ENCODE measurements at places on chromosomes 2 and 18. TPM values are rescaled to one million over a fixed set of nuclear protein-coding genes. Genes with fewer than 3 reads are reported as not detected.

DNA sequence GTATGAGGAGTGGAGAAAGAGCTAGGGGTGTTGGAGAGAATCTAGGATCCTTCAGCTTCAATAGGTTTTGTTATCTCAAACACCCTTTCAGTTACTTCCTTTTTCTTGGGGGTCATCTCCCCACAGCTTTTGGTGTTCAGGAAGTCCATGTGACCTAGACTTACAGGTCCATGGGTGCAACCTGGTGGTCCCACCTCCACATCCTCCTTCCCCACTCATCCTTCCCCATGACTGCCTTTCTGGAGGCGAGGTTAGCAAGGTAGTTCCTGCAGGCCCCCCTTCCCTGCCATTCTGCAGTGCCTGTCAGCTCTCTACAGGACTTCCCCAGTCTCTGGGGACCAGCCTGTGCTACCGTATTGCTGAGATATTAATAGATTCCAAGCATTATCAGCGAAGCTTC is 107.6 kb downstream of the TMEM17 start:
- no peaks in the 10 kb centered on the region for H3K4me1 ChIP-seq
- H3K27ac ChIP-seq = no peak overlapping the region
- no peaks in the 10 kb centered on the region for H3K27me3 ChIP-seq
- DNase-seq = no peak

GRCh38 chr2:229170171-229170570 is 100.9 kb downstream of the PID1 start:
- H3K27ac ChIP-seq = no peak overlapping the region
- no peaks in the 10 kb centered on the region for H3K27me3 ChIP-seq
- no peaks in the 10 kb centered on the region for H3K36me3 ChIP-seq
- H3K4me1 ChIP-seq = peaks cover 5% of the 10 kb centered on the region

DNA sequence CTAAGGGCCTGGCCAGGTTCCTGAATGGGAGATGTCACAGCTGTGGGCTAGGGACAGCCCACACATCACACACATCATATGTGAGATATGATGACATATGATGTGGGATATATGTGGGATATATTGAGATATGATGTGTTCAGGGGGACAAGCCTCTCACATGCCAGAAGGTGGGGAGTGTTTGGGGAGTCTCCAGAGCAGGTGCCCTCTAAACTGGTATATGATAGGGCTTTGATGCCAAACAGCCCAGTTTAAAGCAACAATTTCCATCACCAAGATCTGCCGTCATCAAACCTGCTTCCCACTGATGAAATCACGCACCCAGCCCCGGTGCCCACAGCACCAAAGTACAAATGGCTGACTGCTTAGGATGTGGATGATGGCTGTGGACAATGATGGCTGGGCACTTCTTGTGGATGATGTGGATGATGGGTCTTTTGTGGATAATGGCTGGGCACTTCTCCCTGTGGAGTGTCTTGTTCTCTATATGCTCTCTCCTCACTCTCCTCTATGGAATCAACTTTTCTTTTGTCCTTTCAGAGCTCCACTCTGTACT is 50.9 kb downstream of the FBLN7 start:
- H3K27me3 ChIP-seq = no peaks in the 10 kb centered on the region
- DNase-seq = no peak
- H3K36me3 ChIP-seq = no peaks in the 10 kb centered on the region
- no peaks in the 10 kb centered on the region for H3K4me1 ChIP-seq
- no peak overlapping the region for H3K4me3 ChIP-seq

Gene ACMSD
- total RNA-seq = not detected

DNA sequence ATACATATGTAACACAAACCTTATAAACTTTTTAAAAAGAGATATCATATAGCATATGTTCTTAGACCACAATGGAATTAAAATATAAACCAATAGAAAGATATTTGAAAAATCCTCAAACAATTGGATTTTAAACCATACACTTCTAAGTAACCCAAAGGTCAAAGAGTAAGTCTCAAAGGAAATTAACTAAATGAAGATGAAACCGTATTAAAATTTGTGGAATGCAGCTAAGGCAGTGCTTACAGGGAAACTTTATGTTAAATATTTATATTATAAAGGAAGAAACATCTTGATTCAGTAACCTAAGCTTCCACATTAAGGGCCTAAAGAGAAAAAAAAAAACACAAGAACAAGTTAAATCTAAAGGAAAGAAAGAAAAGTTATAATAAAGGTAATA is 966.1 kb downstream of the SLC4A3 start:
- no peak for DNase-seq
- no peaks in the 10 kb centered on the region for H3K27me3 ChIP-seq
- no peaks in the 10 kb centered on the region for H3K36me3 ChIP-seq
- no peak overlapping the region for H3K27ac ChIP-seq

- H3K27me3 ChIP-seq = no peaks in the 10 kb centered on the region
- H3K4me3 ChIP-seq = no peak overlapping the region
- no peaks in the 10 kb centered on the region for H3K36me3 ChIP-seq
- H3K27ac ChIP-seq = no peak overlapping the region
- H3K4me1 ChIP-seq = no peaks in the 10 kb centered on the region
Observed at GRCh38 chr2:29165362-29166241, 50.4 kb downstream of the CLIP4 start.

Gene IL36RN
- not detected for total RNA-seq

DNA sequence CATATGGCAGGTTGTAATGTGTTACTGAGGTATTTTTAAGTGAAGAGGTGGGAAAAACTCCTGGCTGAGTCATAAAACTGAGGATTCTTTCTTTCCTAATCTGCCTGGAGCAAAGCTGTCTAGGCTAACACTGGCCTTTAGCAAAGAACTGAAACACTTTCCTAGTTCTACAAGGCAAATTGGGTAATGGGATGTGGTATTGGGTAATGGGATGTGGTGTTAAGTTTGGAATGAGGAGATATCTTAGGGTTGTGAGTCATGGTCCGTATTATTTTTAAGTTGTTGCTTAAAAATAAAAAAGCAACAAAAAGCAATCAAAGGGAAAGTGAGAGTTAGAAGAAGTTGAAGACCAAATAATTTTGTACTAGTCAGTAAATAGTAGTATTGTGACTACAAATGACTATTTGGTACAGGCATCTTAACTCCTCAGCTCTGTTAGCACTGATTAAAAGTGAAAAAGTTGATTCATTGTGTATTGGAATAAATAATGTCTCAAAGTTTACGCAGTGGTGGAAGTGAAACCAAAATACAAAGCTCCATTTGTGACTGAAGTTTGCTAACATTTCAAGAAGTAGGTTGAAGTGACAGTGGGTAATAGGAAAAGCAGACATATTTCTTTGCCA is 216.8 kb downstream of the CAMKMT start:
- no peak for DNase-seq
- H3K36me3 ChIP-seq = no peaks in the 10 kb centered on the region
- H3K27ac ChIP-seq = peak overlapping the region; percentile 29
- no peaks in the 10 kb centered on the region for H3K27me3 ChIP-seq
- peaks cover 4% of the 10 kb centered on the region for H3K4me1 ChIP-seq

Gene KCNJ13
- not detected for total RNA-seq

DNA sequence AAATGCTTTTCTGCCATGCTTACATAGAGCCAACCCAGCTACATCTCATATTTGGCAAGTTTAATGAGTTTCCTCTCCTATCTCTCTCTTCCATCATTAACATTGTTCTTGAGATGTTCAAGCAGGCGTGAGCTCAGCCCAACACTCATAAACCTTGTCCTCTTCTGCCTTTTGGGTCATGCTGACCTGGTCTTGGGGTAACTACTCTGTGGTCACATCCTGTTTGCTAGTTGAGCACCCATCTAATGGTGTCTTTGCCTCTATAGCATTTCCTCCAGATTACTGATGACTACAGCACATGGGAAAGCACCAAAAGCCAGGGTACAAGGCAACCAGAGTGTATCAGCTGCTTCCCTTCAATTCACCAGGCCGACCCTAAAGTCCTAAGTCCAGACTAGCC is 366.9 kb upstream of the HNRNPA3 start:
- no peak for DNase-seq
- H3K4me3 ChIP-seq = no peak overlapping the region
- no peak overlapping the region for H3K27ac ChIP-seq
- H3K36me3 ChIP-seq = no peaks in the 10 kb centered on the region
- no peaks in the 10 kb centered on the region for H3K27me3 ChIP-seq
- H3K4me1 ChIP-seq = no peaks in the 10 kb centered on the region

DNA sequence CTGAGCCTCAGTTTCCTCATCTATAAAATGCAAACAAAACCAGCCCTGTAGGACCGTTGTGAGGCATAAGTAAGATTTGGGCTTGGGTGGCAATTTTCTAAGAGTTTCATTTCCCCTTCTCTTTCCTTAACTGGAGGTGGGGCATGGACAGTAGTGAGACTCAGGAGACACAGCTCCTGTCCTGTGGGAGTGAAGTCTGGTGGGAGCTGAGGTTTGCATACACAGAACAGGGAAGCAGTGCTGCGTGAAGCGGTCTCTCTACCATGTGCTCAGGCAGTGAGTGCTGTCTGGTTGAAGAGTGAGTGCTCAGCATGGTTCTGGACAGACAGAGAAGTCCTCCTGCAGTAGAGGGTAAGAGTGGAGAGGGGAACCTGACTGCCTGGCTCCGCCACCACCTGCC is 62.3 kb upstream of the MCFD2 start:
- no peaks in the 10 kb centered on the region for H3K27me3 ChIP-seq
- H3K27ac ChIP-seq = peak overlapping the region; percentile 16
- peaks cover 15% of the 10 kb centered on the region for H3K36me3 ChIP-seq
- H3K4me3 ChIP-seq = no peak overlapping the region

DNA sequence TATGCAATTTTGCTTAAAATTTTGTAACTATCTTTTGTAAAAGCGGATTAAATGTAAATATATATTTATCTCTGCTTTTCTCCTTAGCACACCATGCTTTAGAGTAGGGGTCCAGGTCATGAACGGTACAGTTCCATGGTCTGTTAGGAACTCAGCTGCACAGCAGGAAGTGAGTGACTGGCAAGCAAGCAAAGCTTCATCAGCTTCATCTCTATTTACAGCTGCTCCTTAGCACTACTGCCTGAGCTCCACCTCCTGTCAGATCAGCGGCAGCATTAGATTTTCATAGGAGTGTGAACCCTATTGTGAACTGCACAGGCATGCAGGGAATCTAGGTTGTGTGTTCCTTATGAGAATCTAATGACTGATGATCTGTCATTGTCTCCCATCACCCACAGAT is 959.0 kb upstream of the SLC39A10 start:
- no peaks in the 10 kb centered on the region for H3K27me3 ChIP-seq
- no peak overlapping the region for H3K27ac ChIP-seq
- H3K36me3 ChIP-seq = no peaks in the 10 kb centered on the region
- no peak overlapping the region for H3K4me3 ChIP-seq
- DNase-seq = no peak

Gene RAB31
- total RNA-seq = 125 TPM

Gene DNAJC27
- total RNA-seq = 9.6 TPM

DNA sequence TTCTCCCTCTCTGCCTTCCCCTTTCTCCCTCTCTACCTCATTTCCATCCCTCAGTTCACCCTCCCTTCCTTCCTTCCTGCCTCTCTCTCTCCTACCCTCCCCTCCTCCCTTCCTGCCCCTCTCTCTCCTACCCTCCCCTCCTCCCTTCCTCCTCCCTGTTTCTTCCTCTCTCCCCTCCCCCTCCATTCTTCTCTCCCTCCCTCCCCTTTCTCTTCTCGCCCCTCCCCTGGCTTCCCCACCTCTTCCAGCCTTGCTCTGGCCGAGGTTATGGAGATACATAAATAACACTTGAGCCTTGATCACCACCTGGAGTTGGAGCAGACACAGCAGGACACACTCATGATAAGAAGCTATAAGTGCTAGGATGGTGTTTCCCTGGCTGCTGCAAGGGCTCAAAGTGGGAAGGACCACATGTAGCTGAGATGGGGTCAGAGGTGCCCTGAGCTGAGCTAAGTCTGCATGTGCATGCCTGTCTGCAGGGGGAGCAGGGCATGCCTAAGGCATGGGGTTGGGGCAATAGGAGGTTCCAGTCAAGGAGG is 326.1 kb upstream of the HS6ST1 start:
- DNase-seq = no peak
- H3K4me3 ChIP-seq = no peak overlapping the region
- no peaks in the 10 kb centered on the region for H3K4me1 ChIP-seq
- H3K36me3 ChIP-seq = no peaks in the 10 kb centered on the region
- no peaks in the 10 kb centered on the region for H3K27me3 ChIP-seq
- H3K27ac ChIP-seq = no peak overlapping the region

Gene ALPG
- total RNA-seq = 1.7 TPM

GRCh38 chr2:627926-628560 is 49.2 kb downstream of the TMEM18 start:
- H3K36me3 ChIP-seq = no peaks in the 10 kb centered on the region
- no peaks in the 10 kb centered on the region for H3K4me1 ChIP-seq
- no peak overlapping the region for H3K4me3 ChIP-seq
- H3K27me3 ChIP-seq = no peaks in the 10 kb centered on the region

Data from upper lobe of left lung (tissue), 6 donors.